ENCODE measurements at places on chromosomes 4 and X.

DNA sequence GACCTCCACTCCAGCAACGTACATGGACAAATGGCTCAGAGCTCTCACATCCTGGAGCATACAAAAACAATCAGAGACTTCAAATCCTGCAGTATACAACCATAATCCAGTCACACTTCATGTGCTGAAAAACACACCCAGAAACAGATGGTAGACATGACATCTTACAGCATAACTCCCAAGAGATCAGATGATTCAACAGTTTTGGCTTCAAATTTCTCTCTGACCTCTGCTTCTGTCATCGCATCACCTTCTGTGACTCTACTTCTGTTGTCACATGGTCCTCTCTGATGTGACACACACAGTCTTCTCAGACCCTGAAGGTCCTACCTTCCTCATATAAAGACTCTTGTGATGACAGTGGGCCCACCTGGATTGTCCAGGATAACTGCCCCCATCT lies 18.5 kb downstream of the SUV39H1 start:
- no peak for DNase-seq

GRCh38 chr4:124372916-124373315 lies 339.6 kb downstream of the ANKRD50 start:
- no peak for DNase-seq

- no peak for DNase-seq
Observed at GRCh38 chrX:75273483-75273882, 402 bp upstream of the UPRT start.

- DNase-seq, result no peak
Observed at GRCh38 chr4:137661693-137662092, 129.4 kb upstream of the PCDH18 start.

DNA sequence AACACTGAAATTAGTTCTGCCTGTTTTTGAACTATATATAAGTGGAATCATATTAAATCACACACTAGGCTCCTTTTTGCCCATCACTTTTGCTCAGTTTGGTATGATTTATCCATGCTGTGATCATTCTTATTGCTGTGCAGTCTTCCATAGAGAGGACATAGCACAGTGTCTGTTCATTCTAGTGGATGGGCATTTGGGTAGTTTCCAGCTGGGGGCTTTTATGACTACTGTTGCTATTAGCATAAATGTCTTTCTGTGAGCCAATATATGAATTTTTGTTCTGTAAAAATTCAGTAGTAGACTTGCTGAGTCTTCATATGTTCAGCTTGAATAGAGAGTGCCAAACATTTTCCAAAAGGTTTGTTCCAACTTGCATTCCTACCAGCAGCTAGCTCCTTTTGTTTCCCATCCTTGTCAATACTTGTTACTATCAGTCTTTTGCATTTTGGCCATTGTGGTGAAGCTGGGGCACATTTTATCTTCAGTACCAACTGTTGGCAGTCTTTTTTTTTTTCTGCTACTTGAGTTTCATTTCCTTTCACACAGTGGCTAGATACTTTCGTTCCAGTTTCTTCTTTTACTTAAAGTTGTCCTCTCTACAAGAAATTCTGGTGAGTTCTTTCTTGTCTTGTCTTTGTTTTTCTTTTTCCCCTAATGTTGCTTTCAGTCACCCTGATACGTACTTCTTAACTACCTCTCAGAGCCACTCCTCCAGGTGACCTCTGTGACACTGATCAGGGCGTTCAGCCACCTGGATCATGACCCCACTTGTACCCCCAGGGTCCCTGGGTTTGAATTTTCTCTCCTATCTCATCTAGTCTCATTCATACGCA lies 87.0 kb downstream of the ANXA3 start:
- no peak for DNase-seq

DNA sequence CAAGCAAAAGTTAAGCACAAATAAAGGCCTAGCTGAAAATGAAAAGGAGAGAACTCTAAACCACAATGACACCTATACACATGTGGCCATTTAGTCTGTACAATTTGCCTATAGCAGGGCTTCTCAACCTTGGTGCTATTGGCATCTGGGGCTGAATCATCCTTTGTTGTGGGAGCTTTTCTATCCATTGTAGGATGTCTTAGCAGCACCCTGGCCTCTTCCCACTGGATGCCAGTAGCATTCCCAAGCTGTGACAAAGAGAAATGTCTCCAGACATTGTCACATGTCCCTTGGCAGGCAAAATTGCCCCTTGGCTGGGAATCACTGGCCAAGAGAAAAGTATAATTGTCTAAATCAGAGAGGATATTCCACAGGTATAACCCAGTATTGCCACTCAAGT lies 13.5 kb upstream of the PRPS2 start:
- DNase-seq, result no peak

- DNase-seq, result no peak
Observed at GRCh38 chr4:186144198-186144945, 39.9 kb downstream of the FAM149A start.

DNA sequence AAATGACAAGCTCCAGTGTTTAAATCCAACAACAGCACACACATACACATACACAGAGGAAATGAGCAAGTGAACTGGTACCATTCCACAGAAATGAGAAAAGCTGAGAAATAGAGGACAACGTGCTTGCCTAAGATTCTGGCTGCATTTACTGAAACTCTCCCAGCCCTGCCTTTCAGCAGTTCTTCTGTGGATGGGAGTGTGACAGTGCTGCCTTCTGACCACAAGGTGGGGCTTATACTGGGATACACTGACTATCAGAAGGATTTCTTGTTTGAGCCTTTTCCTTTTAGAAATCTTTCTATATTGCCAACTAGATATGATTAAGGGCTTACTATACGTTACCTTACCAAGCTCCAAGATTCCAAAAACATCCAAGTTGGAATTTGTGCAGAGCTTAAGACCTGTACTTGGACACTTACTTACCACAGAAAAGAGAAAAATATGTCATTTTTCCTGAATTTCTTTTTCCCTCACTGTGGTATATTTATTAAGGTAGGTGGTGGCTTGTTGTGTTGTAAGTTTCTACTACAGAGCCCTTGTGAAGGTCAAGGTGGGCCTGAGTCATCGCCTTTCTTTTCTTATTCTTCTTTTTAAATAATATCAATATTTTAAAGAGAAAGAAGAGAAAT lies 10.7 kb upstream of the CXCL8 start:
- DNase-seq, result peak; percentile 45

DNA sequence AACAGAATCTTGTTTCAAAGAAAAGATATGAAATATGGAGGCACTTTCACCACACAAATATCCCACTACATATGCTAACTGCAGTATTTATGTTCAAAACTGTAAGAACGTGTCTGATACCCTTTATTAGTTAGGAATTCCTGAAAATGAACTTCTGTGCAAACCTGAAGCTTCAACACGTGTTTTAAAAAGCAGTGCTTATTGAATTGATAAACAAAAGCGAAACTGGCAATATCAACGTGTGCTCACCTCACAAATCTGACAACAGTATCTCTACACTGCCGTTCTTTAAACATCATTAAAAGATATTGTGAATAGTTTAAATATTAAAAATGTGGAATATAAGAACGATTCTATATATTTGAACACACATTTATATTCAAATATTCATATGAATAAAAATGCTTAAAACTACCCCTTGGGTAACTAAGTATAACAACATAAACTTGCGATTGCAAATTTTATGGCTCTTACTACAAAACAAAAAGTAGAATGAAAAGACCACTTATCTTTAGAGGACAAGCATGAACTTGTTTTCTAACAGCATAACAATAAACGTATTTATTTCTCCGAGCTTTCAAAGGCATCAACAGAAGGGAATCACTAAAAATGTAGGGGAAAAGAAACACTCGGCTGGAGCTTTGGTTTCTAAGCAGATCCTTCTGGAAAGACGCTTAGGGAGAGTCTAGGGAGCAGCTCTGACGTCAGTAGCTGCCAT lies at the start of gene LRP2BP:
Gene LRP2BP, minus strand, starts transcription at position 687 of the 718 bp plus-strand sequence. CDS start 17,738 bp downstream, outside the sequence.
- DNase-seq, result no peak

GRCh38 chr4:2104556-2105345 lies 45.6 kb downstream of the NAT8L start:
- DNase-seq, result no peak

DNA sequence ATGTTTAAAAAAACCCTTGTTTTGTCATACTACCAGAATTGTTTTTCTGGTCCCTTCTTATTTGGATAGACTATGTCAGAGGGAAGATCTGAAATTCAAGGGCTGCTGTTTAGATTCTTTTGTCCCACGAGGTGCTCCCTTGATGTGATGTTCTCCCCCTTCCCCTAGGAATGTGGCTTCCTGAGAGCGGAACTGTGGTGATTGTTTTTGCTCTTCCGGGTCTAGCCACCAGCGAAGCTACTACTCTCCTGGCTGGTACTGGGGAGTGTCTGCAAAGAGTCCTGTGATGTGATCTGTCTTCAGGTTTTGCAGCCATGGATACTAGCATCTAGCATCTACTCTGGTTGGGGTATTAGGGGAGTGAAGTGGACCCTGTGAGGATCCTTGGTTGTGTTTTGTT lies 271.1 kb downstream of the DCAF12L2 start:
- no peak for DNase-seq

GRCh38 chr4:127829014-127829413 lies 46.9 kb downstream of the HSPA4L start:
- DNase-seq, result no peak

DNA sequence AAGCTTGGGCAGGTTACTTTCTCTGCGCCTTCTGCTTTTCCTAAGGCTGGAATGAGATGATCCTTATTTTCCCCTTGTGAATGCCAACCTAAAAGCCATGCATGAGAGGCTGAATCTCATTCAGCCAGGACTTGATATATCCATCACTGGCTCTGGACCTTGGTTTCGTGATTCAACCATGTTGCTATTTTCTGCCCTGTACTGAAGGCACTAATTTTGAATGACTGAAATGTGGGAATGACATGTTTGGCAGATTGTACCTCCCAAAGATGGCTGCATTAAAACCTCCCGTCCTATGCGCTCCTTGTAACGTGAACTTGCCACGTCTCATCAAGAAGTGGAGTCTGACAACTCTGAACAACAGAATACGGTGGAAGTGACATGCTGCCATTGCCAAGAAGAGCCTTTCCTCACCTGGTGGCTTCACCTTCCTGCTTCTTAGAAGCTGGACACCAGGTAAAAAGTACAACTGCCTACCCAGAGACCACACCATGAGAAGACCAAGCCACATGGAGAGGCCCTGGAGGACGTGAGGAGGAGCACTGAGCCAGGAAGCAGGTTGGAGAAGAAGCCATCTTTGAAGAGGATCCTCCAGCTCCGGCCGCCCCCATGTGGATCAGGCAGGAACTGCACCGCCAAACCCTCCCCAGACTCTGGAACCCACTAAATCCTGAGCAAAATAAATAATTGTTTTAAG lies 174.5 kb downstream of the NSUN7 start:
- peak; percentile 36 for DNase-seq

DNA sequence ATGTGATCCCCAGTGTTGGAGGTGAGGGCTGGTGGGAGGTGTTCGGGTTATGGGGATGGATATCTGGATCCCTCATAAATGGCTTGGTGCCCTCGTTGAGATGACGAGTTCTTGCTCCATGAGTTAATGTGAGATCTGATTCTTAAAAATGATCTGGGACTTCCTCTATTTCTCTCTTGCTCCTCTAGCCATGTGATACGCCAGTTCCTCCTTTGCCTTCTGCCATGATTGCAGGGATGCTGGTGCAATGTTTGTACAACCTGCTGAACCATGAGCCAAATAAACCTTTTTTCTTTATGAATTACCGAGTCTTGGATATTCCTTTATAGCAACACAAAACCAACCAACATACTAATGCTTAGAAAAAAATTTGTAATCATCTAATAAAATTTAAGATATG lies 56.6 kb downstream of the STAP1 start:
- no peak for DNase-seq

- DNase-seq, result peak; percentile 8
Observed at GRCh38 chrX:32150141-32150540, 1061.2 kb downstream of the DMD start.

DNA sequence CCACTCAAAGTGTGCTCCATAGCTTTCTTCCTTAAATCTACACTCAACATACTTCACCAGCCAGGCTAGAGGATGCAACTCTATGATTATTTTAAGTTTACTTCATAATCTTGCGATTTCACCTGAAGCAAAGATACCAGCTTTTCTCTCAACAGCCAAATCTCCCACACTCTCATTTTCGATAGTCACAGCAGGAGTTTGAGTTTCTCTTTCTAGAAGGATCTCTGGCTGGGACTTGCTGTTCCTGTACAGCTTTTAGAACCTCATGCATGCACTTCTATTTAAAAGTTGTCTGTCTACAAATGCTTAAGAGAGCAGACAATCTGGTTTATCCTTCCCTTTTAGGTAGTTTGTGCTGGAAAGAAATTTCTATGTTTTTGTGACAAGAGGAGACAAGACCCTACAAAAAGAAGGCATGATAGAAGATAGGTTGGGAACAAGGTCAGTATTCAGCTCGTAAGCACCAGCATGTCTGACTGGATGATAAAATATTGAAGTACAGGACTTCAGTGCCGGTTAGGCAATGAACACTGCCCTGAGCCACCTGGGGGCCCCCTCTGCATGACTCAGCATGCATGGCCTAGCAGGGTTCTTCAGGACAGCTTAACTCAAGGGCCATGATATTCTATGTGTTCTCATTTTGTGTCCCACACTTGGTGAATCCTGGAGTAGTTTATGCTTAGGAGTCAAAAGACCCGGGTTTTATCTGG lies 65.6 kb downstream of the ATXN3L start:
- no peak for DNase-seq

GRCh38 chr4:85708468-85708867 lies 233.5 kb downstream of the ARHGAP24 start:
- no peak for DNase-seq

- no peak for DNase-seq
Observed at GRCh38 chr4:184513802-184514120, 39.4 kb upstream of the IRF2 start.

DNA sequence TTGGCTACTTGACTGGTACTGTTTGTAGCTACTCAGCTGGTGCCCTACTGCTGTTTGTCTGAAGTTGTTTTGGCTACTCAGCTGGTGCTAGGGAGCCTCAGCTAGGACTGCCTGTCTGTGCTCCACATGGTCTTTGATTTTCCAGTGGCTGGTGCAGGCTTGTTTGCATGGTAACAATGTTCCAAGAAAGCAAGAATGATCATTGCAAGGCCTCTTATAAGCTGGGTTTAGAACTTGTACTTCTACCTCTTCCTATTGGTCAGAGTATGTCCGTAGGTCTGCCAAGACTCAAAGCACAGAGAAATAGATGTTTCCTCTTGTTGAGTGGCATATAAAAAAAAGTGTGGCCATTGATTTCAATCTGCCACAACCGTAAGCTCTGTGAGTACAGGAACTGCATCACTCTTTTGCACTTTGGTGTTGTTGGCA lies 17.6 kb downstream of the NFKB1 start:
- DNase-seq, result no peak
